Dermis microvascular lymphatic vessel endothelial cell (primary cell): ENCODE measurements at places on chromosomes 7 and 10.
A peak's percentile ranks its signal among the peaks of the same experiment; 100 is the strongest.

DNA sequence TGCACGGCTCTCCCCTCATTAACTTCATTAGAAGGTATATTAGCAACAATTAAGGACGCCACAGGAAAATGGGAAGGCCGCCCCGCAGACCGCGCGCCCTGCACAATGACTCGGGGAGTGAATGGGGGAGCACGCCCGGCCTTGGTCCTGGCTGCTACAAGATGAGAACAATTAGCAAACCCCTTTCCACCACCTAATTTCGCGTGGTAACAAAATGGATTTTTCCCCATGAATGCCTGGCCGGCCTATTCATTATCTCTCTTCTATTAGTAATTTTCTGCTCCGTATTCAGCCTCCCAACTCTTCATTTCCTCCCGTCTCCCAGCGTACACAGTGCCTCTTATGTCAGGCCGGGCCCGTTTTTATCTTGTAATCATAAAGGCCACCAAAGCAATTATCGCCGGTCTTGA, 346.9 kb downstream of the DNAJB6 start:
- no peak for DNase-seq

GRCh38 chr7:17269341-17270221, 28.9 kb upstream of the AHR start:
- DNase-seq: no peak

GRCh38 chr7:48088559-48089045, 463 bp upstream of the UPP1 start:
- DNase-seq: peak; percentile 32

DNA sequence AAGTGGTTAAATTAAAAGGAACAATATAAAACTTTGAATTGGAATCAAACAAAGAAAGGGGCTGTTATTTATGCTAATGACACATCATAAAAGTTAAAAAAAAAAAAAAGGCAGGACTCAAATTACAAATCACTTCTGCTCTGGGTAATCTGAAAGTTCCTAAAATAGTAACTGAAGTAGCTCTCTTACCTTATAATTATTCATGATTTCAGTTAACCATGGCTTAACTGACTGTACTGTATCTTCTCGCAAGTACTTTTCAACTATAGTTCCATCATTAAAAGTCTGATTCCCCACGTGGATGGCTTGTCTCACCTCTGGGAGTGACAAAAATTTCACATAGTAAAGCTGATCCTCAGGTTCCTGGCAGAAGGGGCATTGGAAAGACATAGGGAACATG, 82.5 kb downstream of the CPVL start:
- DNase-seq: no peak

GRCh38 chr10:27625452-27626211, 120.0 kb downstream of the MKX start:
- DNase-seq: no peak

DNA sequence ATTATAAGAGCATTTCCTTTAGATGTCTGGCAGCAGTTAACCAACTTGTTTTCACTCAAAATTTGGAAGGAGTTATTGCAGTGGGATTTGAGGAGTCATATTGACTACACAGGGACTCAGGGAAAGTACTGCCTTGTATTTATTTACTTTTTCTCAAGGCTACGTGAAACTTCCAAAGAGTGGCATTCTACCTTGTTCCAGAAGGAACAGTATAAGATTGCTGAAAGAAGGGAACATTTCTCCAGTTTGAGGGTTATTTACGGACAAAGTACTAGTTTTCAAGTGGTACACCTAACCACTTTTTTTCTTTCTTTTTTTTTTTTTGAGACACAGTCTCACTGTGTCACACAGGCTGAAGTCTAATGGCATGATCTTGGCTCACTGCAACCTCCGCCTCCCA, 5.1 kb downstream of the MORN4 start:
- no peak for DNase-seq

DNA sequence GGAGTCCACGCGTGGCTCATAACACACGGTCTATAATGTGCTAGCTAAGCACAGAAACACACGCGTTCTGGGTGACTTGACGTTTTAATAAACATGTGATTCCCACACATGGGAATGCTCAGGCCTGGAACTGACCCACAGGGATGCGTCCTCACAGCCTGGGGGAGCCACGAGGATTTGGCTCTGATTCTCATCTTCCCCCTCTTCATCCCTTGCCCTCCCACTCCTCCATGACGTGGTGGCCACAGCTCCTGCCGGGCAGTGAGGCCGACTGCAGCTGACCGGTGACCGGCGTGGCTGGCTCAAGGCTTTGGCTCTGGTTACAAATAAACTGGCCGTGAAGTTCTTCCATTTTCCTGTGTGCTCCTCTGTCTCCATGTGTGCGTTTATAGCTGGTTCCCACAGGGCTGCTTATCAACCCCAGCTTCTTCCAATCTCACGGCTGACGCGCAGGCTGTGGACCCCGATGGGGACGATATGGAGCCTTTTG, 40.9 kb upstream of the KLF6 start:
- DNase-seq: no peak

GRCh38 chr7:127064-127598, 65.2 kb upstream of the FAM20C start:
- no peak for DNase-seq

DNA sequence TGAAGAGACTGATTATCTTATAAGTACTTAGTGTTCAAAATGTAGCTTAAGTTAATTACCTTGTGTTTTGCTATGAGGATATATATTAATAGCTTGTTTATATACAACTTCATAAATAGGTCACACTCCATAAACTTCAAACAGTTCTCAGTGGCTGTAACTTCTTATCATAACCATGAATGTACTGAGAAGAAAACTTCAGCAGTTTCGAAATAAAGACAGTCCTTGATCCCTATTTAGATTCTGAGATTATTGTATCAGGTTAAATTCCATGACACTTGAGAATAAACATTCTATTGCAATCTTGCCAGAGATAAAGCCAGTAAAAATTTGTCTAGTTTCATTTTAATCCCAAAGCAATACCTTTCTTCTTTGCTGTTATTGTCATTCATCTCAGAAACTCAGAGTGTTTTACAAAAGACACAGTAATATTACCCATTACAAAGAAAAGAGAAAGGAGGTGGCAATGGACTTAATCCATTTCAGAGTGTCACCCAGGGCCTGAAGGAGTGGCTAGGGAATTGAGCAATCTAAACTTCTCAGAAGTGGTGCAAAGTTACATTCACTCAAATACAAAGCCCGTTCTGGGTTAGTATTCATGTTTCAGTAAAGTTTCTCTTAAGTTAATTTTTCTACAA, 403.6 kb downstream of the SEMA3D start:
- DNase-seq: no peak

GRCh38 chr10:62830679-62831078, 14.5 kb upstream of the EGR2 start:
- no peak for DNase-seq

- no peak for DNase-seq
These were observed 37.7 kb upstream of the ZNF32 start for GRCh38 chr10:43686414-43686813.

GRCh38 chr10:127827354-127828140, 65.2 kb downstream of the CLRN3 start:
- no peak for DNase-seq

DNA sequence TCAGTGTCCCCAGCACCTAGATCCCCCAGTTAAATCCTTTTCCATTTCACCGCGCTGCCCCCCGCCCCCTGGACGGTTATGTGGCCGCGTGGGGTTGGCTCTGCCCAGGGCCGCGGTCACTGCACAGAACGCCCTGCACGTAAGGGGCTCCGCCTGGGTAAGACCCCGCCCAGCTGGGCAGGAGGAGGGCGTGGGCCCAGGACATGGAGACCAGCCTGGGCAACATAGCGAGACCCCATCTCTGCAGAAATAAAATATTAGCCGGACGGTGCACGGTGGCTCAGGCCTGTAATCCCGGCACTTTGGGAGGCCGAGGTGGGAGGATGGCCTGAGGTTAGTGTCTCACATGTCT, 650 bp upstream of the ZFAND2A start:
- DNase-seq: peak; percentile 69

- no peak for DNase-seq
These were observed 22.3 kb downstream of the ZNF503 start for GRCh38 chr10:75379212-75379724.

DNA sequence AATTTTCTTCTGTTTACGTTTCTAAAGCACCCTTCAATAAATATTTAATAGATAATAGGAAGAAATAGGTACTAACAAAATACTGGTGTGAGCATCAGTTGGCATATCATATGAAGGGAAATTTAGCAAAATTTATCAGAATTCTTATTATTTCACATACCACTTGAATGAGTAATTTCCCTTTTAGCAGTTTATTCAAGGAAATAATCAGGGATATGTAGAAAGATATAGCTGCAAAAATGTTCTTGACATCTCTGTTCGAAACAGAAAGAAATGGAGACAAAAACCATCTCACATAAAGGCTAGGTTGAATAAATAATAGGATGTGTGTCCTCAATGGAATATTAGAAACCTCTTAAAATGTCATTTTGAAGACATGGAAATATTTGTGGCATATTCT, 35.8 kb upstream of the PIP4K2A start:
- no peak for DNase-seq

DNA sequence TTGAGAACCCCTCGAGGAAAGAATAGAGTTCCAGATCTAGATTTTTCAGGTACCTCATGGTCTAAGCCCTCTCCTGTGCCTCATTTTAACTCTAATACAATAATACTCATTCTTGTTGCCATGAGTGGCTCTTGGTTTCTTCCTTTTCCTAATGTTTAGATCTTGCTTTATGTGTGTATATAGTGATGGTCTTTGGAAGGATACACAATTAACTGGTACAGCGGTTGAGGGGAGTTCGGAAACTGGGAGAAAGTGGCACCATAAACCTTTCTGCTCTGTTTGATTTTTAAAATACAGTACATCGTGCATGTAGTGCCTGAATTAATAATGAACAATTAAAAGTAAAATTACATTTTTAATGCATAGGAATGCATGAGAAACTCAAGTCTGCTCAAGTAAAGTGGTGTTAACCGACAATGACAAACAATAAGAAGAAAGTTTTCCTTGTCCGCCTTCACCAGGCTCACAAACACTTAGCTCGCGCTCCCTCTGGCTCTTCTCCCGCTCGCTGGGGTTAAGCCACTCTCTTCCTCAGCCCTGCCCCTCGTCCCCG, 386 bp upstream of the EIF4EBP2 start:
- DNase-seq: no peak

DNA sequence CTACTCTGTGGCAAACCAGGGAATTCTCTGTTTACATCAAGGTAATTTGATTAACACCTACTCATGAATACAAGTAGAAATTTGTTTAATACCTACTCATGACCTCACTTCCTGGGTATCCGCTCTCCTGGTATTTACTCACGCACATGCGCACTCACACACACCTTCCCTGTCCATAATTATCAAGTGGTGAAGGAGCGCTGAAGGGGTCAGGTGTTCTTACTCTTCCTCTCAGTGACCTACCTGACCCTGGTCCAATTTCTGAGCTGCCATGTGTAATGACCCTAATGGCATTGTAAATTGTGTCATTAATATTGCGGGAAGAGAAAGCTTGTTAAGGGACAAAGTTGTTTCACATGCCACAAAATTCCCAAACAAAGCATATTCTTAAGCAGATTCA, 41.3 kb upstream of the TRIL start:
- DNase-seq: no peak

GRCh38 chr10:21675157-21675796, 141.2 kb downstream of the MLLT10 start:
- peak; percentile 25 for DNase-seq
